ENCODE measurements at places on chromosomes 3 and 15.

GRCh38 chr3:142595581-142595950, 627 bp upstream of the PLS1 start:
- peak; percentile 88 for DNase-seq

DNA sequence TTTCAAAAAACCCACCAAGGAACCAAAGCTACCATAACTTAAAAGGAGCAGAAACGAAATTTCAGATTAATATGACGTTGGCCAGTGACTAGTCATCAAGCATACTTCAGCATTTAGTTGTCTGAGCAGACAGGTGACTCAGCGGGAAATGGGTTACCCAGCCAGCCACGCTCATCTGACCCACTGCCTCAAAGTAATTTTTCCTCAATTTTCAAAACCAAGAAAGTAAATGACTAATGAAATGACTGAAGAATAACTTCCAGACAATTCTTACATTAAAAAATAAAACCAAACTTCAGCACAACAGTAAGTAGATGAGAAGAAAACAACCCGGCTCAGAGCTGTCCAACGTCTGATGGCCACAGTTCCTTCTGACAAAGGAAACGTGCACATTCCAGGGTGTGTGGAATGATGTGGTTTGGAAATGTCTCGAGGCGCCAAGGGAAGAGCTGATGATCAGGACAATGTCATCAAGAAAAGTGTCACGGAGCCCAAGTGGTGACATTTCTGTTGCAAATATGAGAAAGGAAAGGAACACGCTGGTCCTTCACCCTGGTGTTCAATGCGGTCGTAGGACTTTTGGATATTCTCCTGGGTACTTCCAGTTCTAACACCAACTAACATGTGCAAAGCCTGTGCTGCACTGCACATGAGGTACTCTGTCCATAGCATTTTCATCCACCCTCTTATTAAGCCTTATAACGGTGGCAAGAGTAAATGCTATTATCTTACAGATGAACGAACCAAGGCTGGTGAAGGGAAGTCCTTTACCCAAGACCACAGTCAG, 79.1 kb downstream of the FOXP1 start:
- DNase-seq: peak; percentile 91

DNA sequence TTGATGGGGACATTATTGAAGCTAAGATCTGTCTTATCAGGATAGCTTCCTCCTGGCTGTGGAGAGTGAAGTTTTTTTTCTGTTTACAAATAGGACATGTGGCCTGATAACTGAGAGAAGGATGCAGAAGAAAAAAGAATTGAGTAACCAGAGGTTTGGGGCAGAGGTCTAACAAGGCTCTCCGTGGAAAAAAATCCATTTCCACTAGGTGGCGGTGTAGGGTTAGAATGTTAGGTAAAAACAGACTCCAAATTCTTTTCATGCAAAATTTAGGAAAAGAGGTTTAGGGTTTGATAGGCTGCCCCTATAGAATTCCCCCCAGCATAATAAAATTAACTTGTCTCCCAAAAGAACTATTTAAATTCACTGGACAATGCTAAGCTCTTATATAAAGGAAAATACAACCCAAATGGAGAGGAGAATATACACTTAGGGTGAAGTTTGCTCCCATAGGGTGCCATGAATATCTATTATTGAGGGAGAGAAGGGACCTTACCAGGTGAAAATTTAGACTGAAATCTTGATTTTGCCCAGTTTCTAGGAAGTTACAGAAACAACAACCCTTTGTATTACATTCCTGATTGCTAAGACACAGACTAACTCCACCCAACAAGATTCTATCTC, 1560.4 kb downstream of the OTOL1 start:
- peak; percentile 39 for DNase-seq

GRCh38 chr15:92883163-92883875, 16.8 kb upstream of the CHD2 start:
- DNase-seq: no peak

- no peak for DNase-seq
These were observed 421.9 kb upstream of the TPRG1 start for GRCh38 chr3:188749830-188750229.

- DNase-seq: no peak
These were observed 933.1 kb downstream of the EPHA3 start for GRCh38 chr3:90040554-90040953.

- peak; percentile 18 for DNase-seq
These were observed 30.1 kb upstream of the SPTSSB start for GRCh38 chr3:161401389-161401788.

GRCh38 chr15:98554272-98555172, 93.8 kb upstream of the IGF1R start:
- DNase-seq: no peak

GRCh38 chr3:184717399-184717983, 5.6 kb upstream of the MAGEF1 start:
- DNase-seq: no peak

DNA sequence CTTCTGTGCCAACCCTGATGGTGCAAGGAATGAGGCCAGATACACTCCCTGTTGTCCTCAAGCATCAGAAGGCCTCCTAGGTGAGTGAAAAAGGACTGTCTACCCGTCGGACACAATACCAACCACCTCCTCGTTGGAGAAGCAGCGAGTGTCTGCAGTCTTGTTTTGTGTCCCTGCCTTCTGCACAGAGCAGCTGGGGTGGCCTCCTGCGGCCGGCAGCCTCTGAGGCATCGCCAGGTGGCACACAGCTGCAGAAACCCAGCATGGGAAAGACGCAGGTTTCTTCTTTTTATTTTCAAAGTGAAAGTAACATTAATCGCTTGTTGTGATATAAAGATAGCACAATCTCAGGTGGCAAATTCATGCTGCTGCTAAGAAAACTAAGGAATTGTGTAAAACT, 509.9 kb downstream of the OCA2 start:
- DNase-seq: no peak

GRCh38 chr3:82498186-82498585, 736.7 kb upstream of the GBE1 start:
- DNase-seq: no peak

DNA sequence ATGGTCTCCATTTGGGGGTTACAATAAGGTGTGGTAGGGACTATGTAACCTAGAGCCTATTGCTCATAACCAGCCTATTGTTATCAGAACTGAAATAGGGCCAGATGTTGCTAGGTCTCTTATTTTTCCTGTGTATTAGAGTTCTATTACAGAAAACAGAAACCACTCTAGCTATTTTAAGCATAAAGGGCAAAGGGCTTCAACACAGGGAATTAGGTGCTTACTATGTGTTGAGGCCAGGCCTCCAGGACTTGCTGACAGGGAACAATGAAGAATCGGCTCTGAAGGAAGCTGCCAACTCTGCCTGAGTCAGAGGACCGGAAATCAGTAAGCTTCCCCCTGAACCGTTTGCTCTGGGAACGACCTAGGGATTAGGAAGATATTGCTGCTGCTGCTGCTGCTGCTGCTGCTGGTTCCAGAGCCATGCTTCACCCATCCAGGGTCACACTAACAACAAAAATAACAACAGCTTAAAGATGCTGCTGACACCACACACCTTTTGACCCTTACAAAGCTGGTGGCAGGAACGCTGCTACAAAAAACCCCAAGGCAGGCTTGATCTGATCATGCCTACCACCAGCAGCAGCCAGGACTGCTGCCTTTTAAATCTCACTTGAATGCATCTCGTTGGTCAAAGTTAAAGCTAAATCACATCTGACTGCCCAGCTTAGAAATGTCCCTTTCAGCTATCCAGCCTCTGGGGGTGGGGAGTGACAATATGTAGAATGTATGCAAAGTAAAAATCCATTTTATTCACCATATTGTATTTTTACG, 276.9 kb upstream of the IL12A start:
- peak; percentile 90 for DNase-seq

GRCh38 chr15:88232771-88233201, 23.8 kb downstream of the NTRK3 start:
- DNase-seq: no peak

DNA sequence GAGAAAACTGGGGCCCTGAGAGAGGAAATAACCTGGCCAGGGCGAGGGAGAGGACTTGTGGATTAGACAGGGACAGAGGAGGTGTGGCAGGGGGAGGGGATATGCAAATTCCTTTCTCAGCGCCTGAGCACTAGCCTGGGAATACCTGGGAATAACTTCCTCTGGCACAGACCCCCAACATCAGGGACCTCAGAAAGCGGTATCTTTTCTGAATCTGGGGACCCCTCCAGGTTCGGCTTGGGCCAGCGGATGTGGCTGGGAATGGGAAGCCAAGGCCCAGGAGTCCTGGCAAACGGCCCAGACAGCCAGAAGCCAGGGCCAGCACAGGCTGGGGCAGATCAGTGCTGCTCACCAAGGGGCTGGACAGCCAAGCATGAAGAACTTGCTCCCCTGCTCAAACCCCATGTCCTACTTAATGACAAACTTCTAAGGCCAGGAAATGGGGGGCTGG, 9.2 kb upstream of the ACSBG1 start:
- DNase-seq: peak; percentile 47

GRCh38 chr15:65916041-65916663, 46.9 kb downstream of the RAB11A start:
- DNase-seq: no peak

GRCh38 chr15:33138000-33138399, 56.5 kb downstream of the FMN1 start:
- DNase-seq: no peak

DNA sequence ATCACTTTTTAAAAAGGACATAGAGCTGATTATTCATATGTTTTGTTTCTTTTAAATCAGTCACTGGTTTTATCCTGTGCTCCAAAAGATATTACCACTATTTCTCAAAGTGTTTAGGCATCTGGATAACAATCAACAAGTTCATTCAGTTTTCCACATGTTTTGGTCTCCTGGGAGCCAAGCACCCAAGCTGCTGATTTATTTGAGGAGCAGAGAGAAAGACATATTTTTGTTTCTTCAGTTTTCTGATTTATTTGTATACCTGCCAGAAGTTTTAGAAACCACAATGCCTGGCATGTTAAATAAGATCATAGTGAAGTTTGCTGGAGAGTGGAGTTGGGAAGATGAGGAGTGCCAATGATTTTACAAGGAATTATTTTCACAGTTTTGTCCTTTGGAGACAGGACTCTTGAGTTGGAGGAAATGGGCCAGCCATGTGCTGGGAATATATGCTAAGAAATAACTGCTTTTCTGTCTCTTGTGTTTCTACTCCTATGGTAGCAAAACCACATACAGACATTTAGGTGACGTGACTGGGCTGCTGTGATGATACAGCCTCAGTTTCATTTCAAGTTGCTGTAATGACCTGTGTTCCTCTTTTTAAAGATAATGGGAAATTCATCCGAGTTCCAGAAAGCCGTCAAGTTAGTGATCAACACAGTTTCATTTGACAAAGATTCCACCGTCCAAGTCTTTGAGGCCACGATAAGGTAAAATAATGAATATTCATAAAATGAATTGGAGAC, 11.7 kb downstream of the EDEM1 start:
- no peak for DNase-seq

- DNase-seq: peak; percentile 86
These were observed at the start of gene PTPN9 for GRCh38 chr15:75578948-75579920. TSS of gene PTPN9 (minus strand) at chr15:75579315. CDS start at chr15:75578776, 539 bp downstream.

DNA sequence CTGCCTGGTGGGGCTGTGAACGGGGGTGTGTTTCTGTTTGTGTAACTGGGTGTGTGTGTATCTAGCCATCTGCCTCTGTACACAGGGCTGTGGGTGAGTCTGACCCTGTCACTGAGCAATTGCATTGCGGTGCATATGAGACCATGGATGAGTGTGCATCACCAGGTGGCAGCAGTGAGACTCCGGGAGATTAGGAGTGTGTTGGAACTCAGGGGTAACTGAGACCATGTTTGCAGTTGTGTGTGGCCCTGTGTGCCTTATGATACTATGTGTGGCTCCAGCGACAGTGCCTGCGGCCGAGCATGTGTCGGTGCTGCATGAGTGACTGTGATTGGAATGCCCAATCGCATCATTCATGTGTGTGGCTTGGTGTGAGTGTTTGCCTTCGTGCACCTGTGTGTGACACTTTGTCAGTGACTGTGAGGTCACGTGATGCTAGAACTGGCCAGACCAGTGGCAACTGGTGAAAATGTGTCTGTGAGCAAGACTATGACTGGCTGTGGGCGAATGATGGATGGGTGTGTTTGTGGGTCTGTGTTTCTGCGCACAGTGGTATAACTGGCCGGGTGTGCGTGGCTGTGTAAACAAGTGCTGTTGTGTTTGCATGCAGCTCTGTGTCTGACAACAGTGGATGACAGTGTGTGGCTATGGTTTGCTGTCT, 14.0 kb downstream of the VILL start:
- DNase-seq: peak; percentile 57

GRCh38 chr3:82044930-82045705, 283.7 kb upstream of the GBE1 start:
- no peak for DNase-seq

DNA sequence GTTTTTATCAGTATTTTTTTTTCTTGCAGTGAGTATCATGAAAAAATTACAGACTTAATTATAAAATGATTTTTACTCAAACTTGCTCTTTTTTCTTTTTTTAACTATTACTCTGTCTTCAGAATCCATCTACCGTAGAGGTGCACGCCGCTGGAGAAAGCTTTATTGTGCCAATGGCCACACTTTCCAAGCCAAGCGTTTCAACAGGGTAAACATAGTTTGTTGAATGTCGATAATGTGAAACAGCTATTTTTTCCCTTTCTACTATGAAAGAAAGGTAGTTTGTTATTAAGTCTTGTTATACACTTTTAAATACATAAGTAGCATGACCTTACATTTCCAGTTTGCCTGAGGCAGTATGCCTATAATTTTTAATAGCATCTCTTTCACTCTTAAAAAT, 45.6 kb downstream of the PRKCI start:
- no peak for DNase-seq

DNA sequence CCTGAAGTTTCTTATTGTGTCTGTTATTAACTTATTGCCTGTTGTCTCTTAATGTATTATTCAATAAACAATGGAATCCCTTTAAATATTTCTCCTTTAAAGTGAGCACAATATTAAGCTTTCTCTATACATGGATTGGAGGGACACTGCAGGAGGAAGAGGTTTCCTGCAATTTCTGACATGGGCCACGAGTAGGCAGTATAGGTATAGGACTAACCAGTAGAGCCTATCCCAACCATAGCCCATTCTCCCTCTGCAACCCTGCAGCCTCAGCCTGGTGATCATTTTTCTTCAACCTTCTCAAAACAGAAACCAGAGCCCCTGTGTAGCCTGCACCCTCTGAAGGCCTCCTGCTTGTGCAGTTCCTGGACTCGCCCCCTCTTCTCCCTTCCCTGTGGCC, 124.8 kb downstream of the NEK10 start:
- DNase-seq: no peak

GRCh38 chr3:11455956-11456355, 183.8 kb downstream of the ATG7 start:
- peak; percentile 38 for DNase-seq

GRCh38 chr3:189276444-189277219, 104.9 kb downstream of the TPRG1 start:
- DNase-seq: peak; percentile 86
